NCI-H2029 treated with DMSO at 0.1 percent for 48 hours (cell line): ENCODE measurements at places on chromosomes 6 and 20.

DNA sequence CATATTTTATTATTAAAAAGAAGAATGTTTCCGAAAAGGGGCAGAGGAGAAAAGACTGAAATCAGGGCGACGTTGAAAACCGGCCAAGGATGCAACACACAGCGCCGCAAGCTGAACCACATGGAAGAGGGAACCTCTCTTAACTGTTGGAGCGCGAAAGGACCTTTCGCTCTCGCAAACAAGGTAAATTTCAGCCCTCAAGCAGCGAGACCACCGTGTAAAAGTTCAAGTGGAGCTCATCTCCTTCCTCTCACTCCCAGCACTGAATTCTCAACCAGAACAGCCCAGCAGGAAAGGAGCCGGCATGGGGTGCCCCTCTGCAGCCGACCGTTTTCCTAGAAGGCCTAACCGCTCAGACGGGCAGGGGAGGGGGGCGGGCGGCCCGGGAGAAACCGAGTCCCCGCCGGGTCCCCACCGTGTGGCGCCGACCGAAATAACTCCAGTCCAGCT, 621 bp downstream of the GPR63 start:
- no peak for DNase-seq

GRCh38 chr6:152233547-152234320, 403.4 kb downstream of the SYNE1 start:
- no peak for DNase-seq

DNA sequence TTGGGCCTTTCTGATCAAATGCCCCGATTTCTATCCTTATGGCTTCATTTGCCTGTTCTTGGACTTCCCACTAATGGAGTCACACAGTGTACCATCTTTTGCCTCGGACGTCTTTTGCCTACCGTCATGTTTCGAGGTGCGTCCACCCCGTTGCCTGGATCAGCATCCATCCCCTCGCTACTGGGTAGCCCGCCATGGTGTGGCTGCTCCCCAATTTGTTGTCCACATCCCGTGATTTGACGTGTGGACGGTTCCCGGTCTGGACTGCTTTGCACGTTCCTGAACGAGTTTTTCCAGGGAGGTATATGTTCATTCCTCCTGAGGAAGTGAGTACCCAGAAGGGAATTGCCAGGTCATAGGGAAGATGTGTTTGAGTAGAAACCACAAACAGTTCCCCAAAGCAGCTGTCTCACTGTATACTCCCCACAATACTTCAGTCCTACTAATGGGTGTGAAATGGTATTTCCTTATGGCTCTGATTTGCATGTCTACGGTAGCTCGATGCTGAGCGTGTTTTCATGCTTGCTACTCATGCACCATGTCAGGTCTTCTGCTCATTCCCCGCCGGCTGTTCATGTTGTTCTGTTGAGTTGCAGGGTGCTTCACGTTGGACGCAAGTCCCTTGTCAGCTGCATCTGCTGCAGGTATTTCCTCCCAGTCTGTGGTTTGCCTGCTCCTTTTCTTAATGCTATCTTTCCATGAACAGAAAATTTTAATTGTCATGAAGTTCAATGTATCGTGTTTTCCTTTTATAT, 86.8 kb upstream of the AFDN start:
- no peak for DNase-seq

DNA sequence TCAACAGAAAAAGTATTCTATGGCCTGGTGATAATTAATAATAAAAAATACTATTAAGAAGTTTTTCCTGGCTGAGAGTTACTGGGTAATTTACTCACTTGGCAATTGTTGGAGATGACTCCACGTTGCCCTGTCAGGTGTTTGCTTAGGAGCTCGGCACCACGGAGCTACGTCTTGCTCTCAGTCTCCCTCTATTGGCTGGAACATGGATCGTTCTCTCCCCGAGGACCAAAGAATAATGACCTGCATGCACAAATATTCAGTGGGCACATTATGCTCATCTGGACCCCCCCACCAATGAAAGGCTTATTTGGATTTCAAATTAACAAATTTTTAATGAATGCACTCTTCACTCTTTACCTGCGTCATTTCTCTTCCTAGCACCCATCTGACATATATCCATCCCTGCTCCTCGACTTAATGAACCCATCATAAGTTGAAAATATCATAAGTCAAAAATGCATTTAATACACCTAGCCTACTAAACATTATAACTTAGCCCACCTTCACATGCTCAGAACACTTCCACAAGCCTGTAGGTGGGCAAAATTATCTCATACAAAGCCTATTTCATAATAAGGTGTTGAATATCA, 71.0 kb upstream of the CD83 start:
- peak; percentile 72 for DNase-seq

- no peak for DNase-seq
Measured at GRCh38 chr6:4134841-4135664, at the start of gene ECI2. Gene ECI2 (minus strand): TSS chr6:4135575. CDS start chr6:4135560, 15 bp downstream.

GRCh38 chr6:160461641-160462040, 113.5 kb downstream of the SLC22A3 start:
- no peak for DNase-seq

DNA sequence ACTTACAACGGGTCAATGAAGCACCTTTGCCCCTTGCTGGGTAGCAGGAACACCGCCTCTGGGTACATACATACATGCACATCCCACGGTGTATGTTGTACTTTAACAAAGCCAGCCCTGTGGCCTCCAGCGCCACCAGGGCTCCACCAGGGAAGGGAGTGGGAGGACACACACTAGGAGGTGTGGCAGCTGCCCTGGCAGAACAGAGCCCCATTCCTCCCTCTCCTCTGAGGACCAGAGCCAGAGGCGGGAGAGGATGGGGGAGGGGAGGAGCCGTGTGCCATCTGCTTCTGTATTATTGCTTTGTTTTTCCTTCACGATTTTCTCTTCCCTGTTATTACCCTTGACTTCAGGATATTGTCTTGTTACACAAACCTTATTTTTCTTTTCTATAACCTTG, 105.8 kb upstream of the TRAF3IP2 start:
- peak; percentile 65 for DNase-seq

GRCh38 chr6:112501705-112502104, 154.6 kb downstream of the RFPL4B start:
- no peak for DNase-seq

DNA sequence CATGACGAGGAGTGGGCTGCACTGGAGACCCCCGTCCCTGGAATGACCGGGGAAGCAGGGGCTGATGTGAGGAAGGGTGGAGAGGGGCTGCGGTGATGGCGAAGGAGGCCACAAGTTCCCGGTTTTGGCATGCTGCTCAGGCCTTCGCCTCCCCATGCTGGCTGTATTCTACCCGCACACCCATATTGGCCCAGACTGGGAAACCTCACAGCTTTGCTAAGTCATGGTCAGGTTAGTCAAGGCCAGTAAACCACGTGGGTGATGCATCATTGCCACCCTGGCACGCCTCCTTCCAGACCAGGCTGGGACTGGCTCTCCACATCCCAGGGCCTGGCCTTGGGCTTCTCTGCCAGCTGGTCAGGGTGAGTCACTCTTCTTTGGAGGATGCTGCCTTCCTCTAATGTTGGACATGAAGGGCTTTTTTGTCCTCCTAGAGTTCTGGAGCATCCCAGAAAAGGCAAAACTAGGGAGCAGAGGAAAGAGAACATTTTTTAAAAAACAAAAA, 53.8 kb downstream of the PCNA start:
- no peak for DNase-seq
